CD14-positive monocyte (primary cell): ENCODE measurements at places on chromosomes 1 and 21.

- DNase-seq = no peak
These were observed 555.8 kb downstream of the PLA2G4A start for GRCh38 chr1:187384504-187384903.

DNA sequence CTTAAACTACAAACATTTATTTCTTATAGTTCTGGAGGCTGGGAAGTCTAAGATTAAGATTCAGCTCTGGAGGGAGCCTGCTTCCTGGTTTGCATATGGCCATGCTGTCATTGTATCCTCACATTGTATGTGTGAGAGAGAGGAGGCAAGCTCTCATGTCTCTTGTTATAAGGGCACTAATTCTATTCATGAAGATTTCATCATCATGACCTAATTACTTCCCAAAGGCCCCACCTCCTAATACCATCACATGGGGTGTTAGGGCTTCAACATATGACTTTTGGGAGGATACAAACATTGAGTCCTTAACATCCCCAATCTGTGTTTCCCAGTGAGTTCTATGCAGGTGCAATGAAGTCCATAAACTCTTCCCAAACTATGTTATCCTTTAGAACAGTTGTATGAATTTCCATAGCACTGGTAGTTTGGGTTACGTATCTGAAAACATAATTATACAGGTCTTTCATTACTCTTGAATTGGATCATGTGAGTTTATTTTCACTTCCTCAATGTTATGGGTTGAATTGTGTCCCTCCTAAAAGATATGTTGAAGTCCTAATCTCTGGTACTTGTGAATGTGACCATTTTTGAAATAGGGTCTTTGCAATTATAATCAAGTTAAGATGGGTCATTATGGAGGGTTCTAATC is 124.2 kb downstream of the RUNX1 start:
- peak; percentile 68 for DNase-seq

GRCh38 chr21:26759731-26760130 is 85.5 kb downstream of the ADAMTS1 start:
- no peak for DNase-seq

- no peak for DNase-seq
These were observed 81.6 kb upstream of the IFFO2 start for GRCh38 chr1:19038096-19038495.

GRCh38 chr1:170618421-170618820 is 45.5 kb upstream of the PRRX1 start:
- DNase-seq = no peak

- DNase-seq = peak; percentile 12
These were observed 73.6 kb upstream of the LRRC8B start for GRCh38 chr1:89451011-89451410.
